ENCODE measurements at places on chromosomes 16 and 17.
A peak's percentile ranks its signal among the peaks of the same experiment; 100 is the strongest.

DNA sequence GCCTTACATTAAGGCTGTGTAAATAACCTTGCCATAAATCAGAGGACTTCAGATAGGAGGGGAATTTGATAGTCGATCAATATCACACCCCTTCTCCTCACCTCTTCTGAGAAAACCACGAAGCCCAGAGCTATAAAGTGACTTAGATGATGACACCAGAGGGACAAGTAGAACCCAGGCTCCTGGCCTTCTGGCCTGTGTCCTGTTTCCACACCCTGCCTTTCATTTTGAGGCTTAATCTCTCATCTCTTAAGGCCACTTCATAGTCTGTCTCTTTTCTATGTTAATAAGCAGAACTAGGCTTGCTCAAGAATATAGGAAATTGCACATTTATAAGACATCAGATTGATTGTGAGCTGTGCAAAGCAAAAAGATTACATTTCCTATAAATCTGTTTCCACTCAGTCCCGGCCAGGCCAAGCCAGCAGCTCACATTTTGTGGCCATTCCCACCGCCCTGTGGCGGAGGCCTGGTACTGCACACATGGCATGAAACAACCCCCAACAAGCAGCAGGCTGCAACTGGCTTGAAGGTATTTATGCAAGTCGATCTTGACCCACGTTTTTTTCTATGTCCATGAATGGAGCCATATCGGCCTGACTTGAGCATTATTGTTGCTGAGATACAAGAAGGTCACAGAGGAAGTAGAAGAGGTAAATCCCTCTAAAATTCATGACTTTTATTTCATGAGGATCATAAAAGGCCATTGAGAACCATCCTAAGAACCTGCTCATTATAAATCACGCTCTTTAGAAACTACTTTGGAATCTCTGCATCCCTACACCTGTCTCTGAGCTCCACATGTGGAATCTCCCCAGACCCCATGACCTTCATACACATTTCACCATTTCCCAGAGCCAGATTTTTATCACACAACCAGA is 93.7 kb downstream of the PMP22 start:
- peak; percentile 84 for DNase-seq

GRCh38 chr17:70552230-70552981 is 383.1 kb downstream of the KCNJ2 start:
- DNase-seq, result peak; percentile 26

DNA sequence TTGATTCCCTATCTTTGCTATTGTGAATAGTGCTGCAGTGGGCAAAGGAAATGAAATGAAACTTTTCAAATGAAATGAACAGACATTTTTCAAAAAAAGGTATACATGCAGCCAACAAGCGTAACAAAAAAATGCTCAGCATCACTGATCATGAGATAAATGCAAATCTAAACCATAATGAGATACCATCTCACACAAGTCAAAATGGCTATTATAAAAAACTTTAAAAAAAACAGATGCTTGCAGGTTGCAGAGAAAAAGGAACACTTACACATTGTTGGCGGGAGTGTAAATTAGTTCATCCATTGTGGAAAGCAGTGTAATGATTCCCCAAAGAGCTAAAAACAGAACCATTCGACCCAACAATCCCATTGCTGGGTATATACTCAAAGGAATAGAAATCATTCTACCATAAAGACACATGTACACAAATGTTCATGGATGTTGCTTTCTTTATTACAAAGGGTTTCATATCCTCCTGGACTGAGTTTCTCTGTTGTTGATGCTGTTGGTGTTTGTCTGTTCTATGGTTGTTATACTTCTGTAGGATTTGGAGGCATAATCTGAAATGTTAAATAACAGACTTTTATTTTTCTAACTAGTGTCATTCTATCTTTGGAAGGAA is 99.3 kb upstream of the SOX9 start:
- no peak for DNase-seq

DNA sequence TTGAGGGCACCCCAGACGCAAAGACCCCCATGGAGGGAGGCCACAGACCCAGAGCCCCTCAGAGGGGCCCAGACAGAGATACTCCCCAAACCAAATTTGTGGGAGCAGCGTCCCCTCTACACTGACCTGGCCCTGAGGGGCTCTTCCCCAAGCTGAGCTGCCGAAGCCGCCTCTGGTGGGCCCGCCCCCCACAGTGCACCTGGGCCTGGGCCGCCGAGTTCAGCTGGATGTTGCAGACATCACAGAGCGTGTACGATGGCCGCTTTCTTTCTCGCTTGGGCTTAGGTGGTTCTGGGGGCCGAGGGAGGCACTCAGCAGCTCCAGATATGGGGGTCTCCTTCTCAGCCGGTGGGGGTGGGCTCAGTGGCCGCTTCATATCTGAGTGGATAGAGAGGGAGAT is 12.3 kb upstream of the C17orf113 start:
- DNase-seq, result no peak

GRCh38 chr17:81222620-81222905 is 202 bp downstream of the CEP131 start:
- no peak for DNase-seq

DNA sequence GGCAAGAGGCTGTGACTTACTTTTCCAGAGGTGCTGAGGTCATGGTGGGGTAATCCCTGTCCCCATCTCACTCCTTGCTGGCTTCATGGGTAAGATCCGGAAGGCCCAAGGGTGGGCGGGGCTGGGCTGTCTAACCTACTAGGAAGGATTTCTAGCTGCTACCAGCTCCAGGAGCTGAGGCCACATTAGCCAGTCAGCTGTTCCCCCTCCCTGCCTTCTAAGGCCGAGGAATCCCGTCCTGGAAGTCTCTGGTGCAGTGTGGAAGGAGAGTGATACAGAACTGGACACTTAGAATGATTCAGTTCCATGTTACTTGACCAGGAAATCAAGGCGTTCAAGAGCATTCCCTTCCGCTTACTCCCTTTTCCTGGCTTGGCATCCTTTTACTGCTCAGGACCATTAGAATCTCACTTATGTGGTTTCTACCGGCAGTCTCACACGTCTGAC is 8.9 kb downstream of the GNGT2 start:
- DNase-seq, result peak; percentile 76

DNA sequence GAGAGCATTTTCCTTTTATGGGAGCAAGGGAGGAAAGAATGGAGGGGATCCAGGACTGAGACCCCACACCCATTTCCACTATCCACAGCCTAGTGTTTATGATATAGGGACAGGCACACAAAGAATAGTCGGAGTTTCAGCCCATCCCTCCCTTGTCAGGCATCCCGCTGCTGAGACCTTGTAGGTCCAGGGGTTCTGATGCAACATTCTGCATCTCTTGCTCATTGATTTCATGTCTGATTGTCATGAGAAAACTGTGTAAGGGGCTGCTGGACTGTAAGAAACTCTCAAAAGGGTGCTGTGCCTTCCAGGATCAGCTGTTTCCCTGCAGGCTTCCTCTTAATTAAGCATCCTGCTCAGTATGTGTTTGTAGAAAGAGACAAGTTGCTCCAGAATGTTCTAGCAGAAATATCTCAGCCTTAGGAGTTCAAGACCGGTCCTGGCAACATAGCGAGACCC is 5.3 kb upstream of the POLR3E start:
- peak; percentile 79 for DNase-seq

DNA sequence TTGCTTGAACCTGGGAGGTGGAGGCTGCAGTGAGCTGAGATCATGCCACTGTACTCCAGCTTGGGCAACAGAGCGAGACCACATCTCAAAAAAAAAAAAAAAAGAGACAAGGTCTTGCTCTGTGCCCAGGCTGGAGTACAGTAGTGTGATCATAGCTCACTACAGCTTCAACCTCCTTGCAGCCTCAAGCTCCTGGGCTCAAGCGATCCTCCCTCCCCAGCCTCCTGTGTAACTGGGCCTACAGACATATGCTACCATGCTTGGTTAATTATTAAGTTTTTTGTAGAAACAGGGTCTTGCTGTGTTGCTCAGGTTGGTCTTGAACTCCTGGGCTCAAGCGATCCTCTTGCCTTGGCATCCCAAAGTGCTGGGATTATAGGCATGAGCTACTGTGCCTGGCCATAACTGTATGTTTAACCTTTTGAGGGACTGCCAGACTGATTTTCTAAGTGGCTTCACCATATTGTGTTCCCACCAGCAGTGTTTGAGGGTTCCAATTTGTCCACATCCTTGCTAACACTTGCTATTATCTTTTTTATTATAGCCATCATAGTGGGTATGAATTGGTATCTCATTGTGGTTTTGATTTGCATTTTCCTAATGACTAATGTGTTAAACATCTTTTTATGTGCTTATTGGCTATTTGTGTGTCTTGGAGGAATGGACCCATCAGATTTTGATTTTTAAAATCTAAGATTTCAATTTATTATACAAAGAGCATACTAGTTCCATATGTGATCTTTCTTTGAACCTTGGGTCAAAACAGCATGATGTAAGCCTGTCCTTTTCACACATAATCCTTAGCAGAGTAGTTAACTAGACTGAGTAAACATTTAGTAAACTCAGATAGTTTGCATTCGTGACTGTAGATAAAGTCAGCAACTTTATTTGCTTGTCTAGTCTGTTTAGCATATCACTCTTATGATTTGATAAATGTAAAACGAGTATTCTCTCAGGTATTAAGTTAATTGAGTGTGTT is 38.1 kb upstream of the KPNB1 start:
- DNase-seq, result peak; percentile 30

GRCh38 chr16:29990883-29991570 is 4.4 kb downstream of the HIRIP3 start:
- DNase-seq, result no peak

DNA sequence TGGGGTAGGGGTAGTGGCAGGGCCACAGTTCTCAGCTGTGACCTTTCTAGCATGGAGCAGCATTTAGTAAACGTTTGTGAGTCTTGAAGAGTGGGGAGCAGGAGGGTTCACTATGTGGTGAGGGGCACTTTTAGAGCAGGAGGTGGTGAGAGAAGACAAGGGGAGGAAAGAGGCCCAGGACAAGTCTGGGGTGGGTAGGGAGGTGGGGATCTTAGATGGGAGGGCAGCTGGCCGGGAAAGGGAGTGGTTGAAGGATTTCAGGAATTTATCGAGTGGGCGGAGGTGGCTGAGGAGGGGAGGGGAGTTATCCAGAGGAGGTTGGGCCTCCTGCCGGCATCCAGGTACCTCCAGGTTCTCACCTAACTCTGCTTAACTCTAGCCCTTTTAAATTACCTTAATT is 1.9 kb downstream of the CLEC16A start:
- no peak for DNase-seq

DNA sequence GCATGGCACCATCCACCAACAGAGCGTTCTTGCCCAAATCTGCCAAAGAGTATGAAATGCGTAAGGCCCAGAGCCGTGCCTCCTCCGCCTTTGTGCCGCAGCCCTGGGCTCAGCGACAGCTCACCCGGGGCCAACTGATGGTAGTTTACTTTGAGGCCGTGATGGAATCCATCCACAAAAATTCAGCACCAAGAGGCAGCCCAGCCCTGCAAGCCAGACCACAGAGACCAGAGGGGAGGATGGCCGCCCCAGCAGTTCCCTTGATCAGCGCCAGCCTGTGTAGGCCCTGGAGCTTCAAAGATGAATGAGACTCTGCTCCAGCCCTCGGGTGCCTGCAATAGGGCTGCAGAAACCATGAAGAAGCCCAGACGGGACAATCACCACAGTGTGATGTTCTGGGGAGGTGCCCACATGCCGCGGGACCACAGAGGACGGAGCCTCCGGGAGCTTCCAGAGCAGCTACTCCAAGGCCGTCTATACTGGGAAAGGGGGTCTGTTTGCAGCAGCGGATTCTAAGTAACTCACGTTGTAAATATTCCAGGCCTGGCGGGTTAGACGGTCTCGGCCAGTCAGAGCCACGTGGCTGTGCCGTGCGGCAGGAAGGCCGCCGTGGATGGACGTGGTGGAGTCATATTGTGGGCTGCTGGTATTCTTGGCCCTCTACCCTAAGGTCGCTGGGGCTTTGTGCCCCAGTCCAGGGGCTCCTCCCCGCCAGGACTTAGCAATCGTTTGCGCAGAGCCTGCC is 80.3 kb downstream of the RBFOX3 start:
- no peak for DNase-seq

GRCh38 chr16:78195797-78196196 is 96.3 kb downstream of the WWOX start:
- no peak for DNase-seq

DNA sequence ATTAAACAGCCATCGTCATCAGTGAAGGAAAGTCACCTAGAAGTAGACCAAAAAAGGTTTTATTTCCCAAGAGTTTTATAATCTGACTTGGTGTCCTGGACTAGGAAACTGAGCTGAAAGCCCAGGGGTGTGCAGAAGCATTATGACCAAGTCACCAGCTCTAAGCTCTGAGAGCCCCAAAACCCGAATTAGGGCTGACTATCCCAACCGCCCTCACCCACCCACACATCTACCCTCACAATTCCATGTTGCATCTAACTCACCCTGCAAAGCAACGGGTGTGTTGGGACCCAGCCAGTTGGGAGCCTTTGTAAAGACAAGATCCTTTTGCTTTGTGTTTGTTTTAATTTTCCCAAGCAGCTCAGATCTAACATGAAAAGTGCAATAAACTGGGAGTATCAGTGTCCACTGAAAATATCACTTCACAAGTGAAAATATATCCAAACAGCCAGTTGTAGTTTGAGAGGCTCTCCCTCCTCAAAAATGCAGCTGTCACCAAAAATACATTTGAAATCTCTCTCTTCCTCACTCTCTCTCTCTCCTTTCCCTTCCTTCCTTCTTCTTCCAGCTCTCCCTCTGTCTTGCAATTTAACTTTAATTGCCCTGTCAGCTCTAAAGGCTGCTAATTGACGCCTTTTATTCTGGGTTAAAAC is 16.2 kb upstream of the NOG start:
- no peak for DNase-seq

- no peak for DNase-seq
Observed at GRCh38 chr17:2946144-2946543, 117.3 kb downstream of the OR1D5 start.

GRCh38 chr16:21284414-21284813 is 6.3 kb upstream of the CRYM start:
- no peak for DNase-seq

- DNase-seq, result no peak
Observed at GRCh38 chr16:11755022-11755760, 12.5 kb upstream of the TXNDC11 start.

- DNase-seq, result no peak
Observed at GRCh38 chr16:22008215-22009059, 526 bp downstream of the MOSMO start.

DNA sequence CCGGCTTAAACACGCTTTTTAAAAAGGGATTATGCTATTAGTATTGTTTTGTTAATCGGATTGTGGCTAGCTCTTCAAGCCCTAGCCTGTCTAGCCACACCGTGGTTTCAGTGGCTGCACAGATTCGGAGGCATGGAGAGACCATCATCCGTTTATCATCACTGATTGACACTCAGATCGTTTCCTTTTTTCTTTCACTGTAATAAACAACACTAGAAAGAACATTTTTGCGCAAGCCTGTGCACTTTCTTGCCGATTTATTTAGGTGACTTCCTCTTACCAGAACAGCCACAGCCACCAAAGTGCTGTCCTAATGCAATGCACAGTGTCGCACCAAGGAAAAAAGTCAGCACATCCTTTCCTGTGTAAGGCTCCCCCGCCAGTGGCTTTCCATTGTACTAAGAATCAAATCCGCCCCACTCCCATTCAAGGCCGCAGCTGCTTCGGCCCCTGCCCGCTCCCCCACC is 78.2 kb downstream of the CRISPLD2 start:
- no peak for DNase-seq

DNA sequence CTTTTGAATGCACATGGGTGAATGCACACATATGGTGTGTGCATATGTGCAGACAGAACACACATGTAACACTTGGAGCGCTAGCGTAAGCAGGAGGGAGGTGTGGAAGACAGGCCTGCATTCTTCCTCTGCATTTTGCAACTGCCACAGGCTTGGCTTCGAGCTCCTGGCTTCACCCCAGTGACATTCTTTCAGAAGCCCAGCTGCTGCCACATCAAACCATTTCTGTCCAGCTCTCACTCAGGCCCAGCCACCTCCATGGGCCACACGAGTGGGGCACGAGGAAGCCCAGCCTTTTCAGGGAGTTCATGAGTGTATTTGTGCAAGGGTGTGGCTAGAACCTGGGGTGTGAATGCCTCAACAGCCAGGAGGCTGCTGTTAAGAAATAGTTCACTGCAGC is 18.8 kb downstream of the LGALS3BP start:
- peak; percentile 50 for DNase-seq

Data from fibroblast of skin of abdomen (primary cell).